ENCODE measurements at places on chromosomes 3 and 15. TPM values are rescaled to one million over a fixed set of nuclear protein-coding genes. Genes with fewer than 3 reads are reported as not detected.
A peak's percentile ranks its signal among the peaks of the same experiment; 100 is the strongest.

DNA sequence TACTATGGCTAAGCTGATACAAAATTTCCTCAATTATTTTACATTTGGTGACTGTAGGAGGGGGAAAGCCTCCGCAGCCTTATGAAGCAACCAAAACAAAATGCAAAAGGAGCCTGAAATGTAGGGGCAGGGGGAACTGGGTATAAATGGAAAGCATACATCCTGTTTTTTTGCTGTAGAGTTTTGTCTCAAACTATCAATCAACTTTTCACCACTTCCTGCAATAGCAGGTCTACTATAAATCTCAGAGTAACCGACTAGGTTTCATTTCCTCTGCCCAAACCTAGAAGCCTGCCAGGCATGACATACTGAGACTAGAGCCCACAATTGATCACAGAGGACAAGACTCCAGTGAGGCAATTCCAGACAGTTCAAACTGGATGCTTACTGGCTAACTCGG lies 91.3 kb downstream of the SHQ1 start:
- DNase-seq, result no peak

- DNase-seq, result peak; percentile 15
These were observed 12.2 kb downstream of the CLN6 start for GRCh38 chr15:68217341-68217740.

SH3GL3 gene
- total RNA-seq, result not detected

DNA sequence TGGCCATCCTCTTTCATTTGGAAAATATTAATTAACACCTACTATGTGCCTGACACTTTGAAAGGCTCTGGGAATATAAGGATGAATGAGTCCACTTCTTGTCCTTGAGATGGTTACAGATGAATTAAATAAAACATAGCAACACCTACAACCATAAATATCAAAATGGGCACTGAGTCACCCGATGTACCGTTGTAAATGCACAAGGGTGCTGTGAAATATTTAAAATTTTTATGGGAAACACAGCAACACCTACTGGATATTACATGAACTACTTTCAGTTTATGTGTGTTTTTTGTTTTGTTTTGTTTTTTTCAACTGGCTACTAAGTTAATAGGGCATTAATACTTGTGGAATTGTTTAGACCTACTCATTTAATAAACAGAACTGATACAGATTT lies 239.0 kb upstream of the NAALADL2 start:
- no peak for DNase-seq

C3orf70 gene
- total RNA-seq, result 0.28 TPM

DNA sequence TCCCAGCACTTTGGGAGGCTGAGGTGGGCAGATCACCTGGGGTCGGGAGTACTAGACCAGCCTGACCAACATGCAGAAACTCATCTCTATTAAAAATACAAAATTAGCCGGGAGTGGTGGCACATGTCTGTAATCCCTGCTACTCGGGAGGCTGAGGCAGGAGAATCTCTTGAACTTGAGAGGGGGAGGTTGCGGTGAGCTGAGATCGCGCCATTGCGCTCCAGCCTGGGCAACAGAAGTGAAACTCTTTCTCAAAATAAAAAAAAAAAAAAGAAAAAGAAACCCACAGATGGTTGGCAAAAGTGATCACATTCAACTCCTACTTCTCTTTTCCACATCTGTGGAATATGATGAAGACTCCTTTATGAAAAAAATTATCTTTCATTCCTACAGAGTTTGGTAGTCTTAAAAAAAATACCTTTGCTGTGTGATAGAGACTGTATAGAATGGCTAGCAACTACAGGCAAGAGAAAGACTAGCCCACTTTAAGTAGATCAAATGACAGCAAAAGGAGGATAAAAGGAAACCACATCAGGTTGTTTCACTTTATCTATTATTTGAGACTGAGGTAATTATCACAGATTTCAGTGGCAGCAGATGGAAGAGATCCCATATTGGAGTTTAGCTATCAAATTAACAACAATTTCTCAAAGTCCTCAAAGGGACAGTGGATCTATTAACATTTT lies 172.9 kb upstream of the TSPAN3 start:
- no peak for DNase-seq

DNA sequence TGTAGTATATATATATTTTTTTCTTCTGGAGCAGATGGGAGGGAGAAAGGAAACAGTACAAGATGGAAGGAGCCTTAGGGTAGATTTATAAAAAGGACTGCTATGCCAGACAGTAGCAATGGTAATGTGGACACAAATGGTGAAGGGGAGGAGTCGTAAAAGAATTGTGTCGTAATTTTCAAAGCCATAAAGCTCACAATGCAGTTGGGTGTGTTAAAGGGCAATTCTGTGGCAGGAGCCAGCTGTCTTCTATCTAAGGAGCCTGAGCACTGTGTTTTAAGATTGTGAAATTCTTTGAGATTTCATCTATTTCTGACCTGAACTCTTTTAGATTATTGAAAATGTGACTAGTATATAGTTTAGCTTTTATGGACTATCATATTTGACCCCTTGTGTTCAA lies 58.9 kb downstream of the CNOT10 start:
- no peak for DNase-seq

- no peak for DNase-seq
These were observed 41.8 kb downstream of the FILIP1L start for GRCh38 chr3:100072326-100073048.

DNA sequence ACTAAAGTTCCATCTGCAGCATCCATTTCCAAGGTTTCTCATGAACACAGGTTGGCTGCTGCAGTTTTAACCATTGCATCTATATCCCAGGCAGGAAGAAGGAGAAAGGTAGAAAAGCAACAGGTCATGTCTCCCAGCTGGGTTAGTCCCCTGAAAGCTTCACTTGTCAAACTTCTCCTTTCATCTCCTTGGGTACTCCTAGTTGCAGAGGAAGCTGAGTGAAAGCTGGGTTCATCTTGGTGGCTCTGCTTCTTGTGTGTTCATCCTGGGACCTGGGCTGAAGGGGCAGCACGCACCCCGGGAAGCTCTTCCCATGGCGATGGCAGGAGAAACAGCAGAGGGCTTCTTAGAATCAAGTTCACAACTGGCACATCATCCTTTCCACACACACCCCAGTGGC lies 61.3 kb upstream of the NR2C2 start:
- DNase-seq, result no peak

GRCh38 chr15:84006421-84006820 lies 229.2 kb upstream of the GOLGA6L4 start:
- DNase-seq, result no peak

DNA sequence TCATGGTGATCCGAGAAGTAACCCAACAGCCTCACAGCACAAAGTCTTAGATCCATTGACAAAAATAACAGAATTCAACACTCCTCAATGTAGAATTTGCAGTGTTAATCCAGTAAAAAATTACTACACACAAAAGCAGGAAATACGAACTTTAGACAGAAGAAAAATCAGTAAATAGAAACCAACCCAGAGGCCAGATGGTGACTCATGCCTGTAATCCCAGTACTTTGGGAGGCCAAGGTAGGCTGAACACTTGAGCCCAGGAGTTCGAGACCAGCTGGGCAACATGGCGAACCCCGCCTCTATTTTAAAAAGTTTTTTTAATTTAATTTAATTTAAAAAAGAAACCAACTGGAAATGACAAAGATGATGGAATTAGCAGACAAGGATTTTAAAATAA lies 36.1 kb downstream of the SELENOT start:
- DNase-seq, result no peak

GOLGA8J gene
- 0.10 TPM for total RNA-seq

CLCN2 gene
- 4.8 TPM for total RNA-seq

GRCh38 chr3:32960404-32961170 lies 9.1 kb downstream of the CCR4 start:
- DNase-seq, result no peak

TMIE gene
- 0.33 TPM for total RNA-seq

GRCh38 chr3:179421500-179421899 lies 29.8 kb downstream of the GNB4 start:
- DNase-seq, result no peak

GRCh38 chr3:48409291-48410201 lies 20.3 kb downstream of the PLXNB1 start:
- peak; percentile 41 for DNase-seq
